Uterine smooth muscle cell (primary cell): ENCODE measurements at places on chromosomes 12 and 14. TPM values are rescaled to one million over a fixed set of nuclear protein-coding genes. Genes with fewer than 3 reads are reported as not detected.

Gene TEX22
- total RNA-seq: 0.11 and 0.25 TPM in 2 replicates

Gene VRTN
- not detected in 2 replicates for total RNA-seq

Gene ACYP1
- total RNA-seq: 9.1 and 15.2 TPM in 2 replicates

Gene CCDC88C
- 0.44 and 0.87 TPM in 2 replicates for total RNA-seq
